WTC11 (cell line): ENCODE measurements at places on chromosomes 2 and 18.

- DNase-seq, result no peak
Measured at GRCh38 chr2:144304202-144304601, 215.7 kb downstream of the ZEB2 start.

- DNase-seq, result no peak
Measured at GRCh38 chr18:74682991-74683297, 85.3 kb downstream of the ZNF407 start.

DNA sequence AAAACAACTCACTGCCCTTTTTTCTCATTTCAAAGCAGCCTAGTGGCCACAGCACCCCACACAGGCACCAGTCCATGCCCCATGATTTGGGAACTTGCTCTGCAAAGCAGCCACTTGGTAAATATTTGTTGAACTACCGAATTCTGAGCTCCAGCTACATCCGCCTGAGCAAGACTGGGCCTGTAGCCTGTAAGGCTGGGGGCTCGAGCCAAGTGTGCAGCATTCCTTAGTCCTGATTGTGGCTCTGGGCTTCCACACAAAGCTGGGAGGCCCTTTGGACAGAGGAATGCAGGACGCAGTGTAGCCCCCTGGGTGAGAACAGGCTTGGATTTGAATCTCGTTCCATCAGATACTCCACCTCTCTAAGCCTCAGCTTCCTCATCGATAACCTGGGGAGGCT, 88.4 kb downstream of the ACTR2 start:
- no peak for DNase-seq

- DNase-seq, result no peak
Measured at GRCh38 chr2:236517251-236518031, 52.2 kb upstream of the ACKR3 start.
